Substantia nigra (tissue), 51 donors: ENCODE measurements at places on chromosomes 6 and 20.

DNA sequence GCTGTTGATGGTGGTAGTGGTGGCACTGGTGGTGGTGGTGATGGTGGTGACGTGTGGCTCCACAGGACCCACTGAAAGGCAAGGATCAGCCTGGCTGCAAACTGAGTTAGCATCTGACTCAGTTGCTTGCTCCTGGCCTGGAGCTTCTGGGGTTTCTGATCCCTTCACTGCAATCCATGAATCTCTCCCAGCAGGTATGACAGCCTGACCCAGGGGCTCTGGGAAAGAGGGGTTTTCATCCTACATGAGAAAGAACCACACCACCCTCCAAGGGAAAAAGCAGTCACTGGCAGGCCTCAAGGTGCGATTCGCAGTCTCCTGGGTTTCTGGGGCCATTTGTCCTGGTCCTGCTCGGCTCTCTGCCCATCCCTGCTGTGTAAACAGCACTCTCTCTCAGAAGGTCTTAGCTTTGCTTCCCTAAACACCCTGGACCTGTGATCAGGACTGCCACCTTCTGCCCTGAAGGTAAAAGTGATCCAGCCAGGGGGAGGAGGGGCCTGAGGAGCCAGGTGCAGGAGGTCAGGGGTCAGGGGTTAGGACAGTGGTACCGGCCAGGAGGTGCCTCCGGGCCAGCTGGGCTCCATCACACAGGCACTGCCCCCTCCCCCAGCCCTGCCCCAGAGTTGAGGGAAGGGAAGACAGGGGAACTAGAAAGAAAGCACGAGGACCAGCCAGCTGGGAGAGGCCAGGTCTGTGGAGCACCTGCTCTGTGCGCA lies 152.0 kb downstream of the BMP7 start:
- no peak for DNase-seq

- DNase-seq = no peak
Observed at GRCh38 chr20:37501940-37502339, 19.1 kb upstream of the NNAT start.

- no peak for DNase-seq
Observed at GRCh38 chr6:138510093-138510492, 10.8 kb upstream of the NHSL1 start.

DNA sequence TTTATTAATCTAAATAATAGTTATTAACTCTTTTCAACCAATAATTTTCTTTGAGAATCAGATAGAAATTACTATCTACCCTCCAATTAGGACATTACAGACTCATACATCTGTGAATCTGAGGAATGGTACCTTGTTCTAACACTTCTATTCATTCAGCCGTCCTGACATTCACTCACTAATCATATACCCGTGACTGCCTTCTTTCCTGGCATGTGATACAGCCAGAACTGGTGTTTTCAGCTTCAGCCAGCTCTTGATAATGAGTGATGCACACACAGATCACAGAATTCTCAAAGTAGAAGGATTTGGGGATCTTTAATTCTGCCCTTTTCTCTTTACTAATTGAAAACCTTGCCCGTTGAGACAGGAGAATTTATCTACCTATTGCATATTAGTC lies 499.9 kb downstream of the UTRN start:
- no peak for DNase-seq

- no peak for DNase-seq
Observed at GRCh38 chr20:62707921-62708521, 615 bp upstream of the NTSR1 start.

- DNase-seq = no peak
Observed at GRCh38 chr20:16846006-16846405, 97.8 kb downstream of the OTOR start.

GRCh38 chr6:148497717-148498116 lies 155.1 kb downstream of the SASH1 start:
- no peak for DNase-seq

- DNase-seq = no peak
Observed at GRCh38 chr6:130152908-130153510, 69.7 kb downstream of the SAMD3 start.
